Activated CD8-positive, alpha-beta memory T cell treated with anti-CD3 and anti-CD28 coated beads for 1 hour (primary cell): ENCODE measurements at places on chromosomes 3 and 15.
A peak's percentile ranks its signal among the peaks of the same experiment; 100 is the strongest.

DNA sequence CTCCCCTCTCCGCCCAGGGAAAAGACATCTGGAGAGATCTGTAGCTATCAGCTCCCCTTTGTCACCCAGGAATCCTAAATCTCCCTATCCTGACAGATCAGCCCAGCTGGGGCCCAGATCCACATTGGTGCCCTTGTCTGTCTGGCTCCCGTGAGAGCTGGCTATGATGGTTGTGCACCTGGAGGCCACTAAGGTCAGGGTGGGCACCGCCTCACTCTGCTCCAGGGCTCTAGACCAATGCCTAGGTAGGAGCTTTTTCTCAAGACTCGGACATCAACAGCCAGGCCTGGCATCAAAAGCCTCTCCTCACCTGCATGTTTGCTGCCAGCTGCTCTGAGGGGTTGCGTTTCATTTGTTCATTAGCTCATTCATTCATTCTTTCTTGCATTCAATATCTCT lies 142.7 kb downstream of the SMAD6 start:
- DNase-seq = no peak

GRCh38 chr3:197132916-197133530 lies 103.4 kb upstream of the MELTF start:
- no peak for DNase-seq

DNA sequence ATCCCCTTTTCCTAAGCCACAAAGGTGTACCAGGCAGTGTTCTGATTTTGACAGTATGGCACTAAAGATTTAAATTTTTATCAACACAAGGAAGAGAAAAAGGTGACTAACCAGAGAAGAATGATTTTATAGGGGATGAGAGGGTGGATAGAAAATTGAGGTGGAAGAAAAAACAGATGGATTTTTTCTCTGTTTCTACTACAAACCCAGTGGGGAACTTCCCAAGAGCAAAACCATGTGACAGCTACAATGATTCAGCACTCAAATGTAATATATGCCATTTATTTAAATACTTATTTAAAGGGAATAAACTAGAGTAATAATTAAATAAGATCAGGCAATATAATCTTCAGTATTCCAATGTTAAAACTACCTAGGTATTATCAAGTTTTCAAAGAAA lies 11.1 kb downstream of the DCUN1D1 start:
- DNase-seq = no peak

DNA sequence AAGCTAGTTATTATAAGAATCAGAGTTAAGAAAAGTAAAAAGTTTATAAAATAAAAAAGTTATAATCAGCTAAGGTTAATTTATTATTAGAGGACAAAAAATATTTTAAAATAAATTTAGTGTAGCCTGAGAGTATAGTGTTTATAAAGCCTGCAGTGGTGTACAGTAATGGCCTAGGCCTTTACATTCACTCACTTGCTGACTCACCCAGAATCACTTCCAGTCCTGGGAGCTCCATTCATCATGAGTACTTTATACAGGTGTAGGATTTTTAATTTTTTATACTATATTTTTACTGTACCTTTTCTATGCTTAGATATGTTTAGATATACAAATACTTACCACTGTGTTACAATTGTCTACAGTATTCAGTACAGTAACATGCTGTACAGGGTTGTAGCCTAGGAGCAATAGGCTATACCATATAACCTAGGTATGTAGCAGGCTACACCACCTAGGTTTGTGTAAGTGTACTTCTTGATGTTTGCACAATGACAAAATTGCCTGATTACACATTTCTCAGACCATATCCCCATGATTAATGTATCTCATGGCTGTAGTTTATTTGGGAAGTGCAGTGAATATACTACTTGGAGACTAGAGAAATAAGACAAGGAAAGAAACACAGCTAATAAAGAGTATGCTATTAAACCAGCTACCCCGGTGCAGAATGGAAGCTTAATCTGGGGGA lies 101.9 kb upstream of the GALNT15 start:
- DNase-seq = no peak

- no peak for DNase-seq
These were observed 21.4 kb downstream of the RAB27A start for GRCh38 chr15:55268176-55268695.

- no peak for DNase-seq
These were observed 193.2 kb downstream of the CLSTN2 start for GRCh38 chr3:140128217-140128616.

DNA sequence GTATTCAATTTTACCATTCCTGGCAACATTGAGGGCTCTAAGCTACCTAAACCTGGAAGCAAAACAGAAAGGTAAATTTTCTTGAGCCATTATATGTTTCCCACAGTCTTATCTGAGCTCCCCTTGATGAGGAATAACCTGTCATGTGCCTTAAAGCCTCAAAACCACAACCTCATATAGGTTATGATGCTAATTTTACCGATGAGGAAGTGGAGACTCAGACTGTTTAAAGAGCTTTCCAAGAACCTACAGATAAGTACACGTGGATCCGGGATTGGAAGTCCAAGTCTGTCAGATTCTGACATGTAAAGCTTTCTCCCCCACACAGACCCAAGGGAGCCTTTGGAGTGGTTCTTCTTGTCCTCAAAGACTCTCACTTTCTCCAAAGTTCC lies 140.5 kb downstream of the SEMA6D start:
- no peak for DNase-seq

DNA sequence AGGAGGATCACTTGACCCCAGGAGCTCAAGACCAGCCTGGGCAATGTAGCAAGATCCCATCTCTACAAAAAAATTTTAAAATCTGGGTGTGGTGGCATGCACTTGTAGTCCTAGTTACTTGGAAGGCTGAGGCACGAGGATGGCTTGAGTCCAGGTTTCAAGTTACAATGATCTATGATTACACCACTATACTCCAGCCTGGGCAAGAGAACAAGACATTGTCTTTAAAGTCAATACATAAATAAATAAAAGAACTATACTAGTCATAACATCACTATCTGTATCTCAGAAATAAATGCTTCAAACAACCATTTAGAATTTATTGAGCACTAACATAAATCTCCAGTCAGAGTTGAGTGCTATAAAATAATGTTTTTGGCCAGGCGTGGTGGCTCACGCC lies 8.5 kb upstream of the PHLDB2 start:
- DNase-seq = no peak

- no peak for DNase-seq
These were observed 407.2 kb upstream of the TPRG1 start for GRCh38 chr3:188764609-188765008.

DNA sequence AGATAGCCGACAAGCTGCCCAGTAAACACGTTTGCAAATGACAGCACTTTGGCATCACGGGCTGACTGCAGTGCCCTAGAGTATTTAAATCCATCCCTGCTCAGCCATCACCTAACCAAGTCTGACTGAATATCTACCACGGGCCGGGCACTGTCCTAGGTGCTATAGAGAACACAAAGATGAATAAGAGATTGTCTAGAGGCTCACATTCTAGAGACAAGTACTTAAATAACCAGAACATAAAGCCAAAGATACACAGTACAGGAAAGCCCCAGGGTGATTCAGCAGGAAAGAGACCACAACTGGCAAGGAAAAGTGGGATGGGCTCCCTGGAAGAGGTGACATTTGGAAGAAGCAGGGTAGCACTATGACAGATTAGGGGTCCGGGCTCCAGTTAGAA lies 103.5 kb downstream of the MYLK start:
- DNase-seq = no peak

DNA sequence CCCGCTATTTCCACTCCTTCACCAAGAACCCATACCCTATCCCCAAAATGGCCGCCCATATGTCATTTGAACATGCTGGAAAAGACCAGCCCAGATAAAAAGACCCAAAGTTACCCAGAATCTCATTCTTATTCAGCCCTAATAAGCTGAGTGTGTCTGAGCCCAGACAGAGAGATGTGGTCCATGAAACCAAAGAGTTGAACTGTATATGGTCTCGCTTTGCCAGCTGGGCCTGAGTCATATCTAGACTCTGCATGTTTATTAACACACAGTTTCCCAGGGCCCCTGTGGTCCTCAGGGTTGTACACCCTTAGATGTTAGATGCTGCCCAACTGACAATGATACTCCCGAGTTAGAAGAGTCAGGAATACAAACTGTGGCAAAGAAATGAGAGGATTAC lies 201.9 kb upstream of the STRIT1 start:
- DNase-seq = no peak

- DNase-seq = no peak
These were observed 84.9 kb downstream of the ARNT2 start for GRCh38 chr15:80489030-80489594.

GRCh38 chr15:35756623-35757022 lies 210.7 kb upstream of the DPH6 start:
- DNase-seq = no peak

GRCh38 chr15:75107908-75108838 lies 84.8 kb downstream of the PPCDC start:
- peak; percentile 44 for DNase-seq

- DNase-seq = no peak
These were observed 88.9 kb downstream of the PTPRG start for GRCh38 chr3:61650276-61650675.

DNA sequence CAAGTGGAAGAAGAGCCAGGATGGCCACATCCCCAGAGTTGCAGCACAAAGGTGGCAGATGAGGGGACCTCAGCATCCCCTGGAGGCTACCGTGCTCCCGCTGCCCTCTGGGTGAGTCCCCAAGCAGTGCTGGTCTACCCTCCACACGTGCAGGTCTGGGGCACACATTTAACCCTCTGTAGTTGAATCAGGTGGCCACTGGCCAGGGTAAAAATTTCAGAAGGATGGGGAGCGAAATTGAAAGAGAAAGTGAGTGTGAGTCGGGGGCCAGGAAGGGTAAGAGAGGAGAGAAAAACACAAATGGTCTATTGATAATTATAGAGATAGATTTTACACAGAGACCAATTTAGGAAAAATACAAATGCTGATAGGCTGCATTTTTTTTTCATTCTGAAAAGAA lies 139.5 kb upstream of the EIF1B start:
- DNase-seq = no peak

DNA sequence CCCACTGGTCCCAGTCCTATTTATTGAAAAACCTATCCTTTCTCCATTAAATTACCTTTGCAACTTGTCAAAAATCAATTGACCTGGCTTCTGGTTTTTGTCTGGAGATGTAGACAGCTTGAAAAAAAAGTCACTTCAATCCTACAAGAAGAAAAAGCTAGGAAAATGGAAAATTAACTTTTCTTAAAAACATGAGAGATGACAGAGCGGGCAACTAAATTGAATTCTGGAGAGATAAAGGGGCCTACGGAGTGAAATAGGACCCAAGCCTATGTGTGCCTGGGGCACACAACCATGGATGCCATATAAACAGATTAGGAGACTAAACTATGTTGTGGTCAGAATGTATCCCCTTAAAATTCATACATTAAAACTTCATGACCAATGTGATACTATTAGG lies 363.3 kb upstream of the SLCO3A1 start:
- DNase-seq = no peak

DNA sequence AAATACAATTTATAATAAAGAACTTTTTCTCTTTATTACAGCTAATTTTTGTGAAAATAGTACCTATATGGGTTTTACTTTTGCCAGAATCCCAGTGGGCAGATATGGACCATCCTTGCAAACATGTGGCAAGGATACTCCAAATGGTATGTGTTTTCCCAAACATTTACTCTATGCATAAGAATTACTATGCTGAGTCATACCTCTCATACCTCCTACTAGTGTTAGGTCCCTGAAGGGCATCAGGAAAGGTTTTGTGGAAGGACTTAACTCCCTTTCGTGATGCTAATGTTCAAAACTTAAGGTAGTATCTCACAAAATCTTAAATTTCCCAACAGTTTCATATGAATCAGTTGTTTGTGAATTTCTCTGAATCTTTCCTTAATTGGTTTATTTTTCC lies 21.3 kb downstream of the ADGRG7 start:
- DNase-seq = no peak

- DNase-seq = no peak
These were observed 52.9 kb upstream of the MEX3B start for GRCh38 chr15:82098674-82099073.

DNA sequence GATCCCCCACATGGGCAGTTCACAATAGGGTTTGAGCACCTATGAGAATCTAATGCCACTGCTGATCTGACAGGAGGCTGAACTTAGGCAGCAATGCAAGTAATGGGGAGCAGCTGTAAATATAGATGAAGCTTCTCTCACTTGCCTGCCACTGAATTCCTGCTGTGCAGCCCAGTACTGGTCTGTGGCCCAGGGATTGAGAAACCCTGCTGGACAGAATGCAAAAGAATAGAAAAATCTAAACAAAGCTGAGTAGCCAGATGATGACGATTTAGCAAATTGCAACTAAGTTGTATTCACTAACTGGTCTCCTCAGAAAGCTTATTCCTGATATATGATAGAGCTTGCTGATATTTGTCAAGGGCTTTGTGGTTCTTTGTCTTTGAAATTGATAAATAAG lies 34.3 kb upstream of the APH1B start:
- no peak for DNase-seq

- DNase-seq = no peak
These were observed 24.7 kb downstream of the LYSMD4 start for GRCh38 chr15:99708563-99708962.

DNA sequence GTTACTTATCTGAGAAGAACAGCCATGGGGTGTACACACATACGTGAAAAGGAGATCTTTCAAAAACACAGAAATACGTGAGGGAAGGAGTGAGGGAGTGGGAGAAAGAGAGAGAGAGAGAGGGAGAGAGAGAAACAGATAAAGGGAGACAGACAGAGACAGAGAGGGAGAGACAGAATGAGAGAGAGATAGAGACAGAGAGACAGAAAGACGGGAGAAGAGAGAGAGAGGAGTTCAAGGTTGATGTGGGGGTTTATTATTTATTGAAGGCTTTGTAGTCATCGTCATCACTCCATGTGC lies 64.0 kb downstream of the CHST2 start:
- no peak for DNase-seq

GRCh38 chr3:8555725-8556472 lies 54.3 kb downstream of the LMCD1 start:
- DNase-seq = no peak

DNA sequence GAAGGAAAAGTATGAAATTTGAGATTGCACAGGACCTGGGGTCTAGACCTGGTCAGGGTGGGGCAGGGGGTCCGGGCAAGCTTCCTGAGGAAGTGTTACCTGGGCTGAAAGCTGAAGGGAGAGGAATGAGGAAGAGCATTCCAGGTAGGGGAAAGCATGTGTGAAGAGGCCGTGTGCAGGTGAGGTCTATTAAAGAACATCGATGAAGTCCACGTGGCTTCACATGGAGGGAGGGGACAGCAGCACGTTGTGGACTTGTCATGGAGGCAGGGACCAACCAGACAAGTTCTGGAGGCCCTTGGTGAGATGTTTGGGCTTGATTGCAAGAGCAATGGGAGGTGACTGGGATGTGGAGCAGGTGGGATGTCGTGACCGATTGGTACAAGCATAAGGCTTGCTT lies 47.1 kb downstream of the IDH2 start:
- no peak for DNase-seq

GRCh38 chr15:93428807-93429351 lies 339.9 kb upstream of the RGMA start:
- no peak for DNase-seq

DNA sequence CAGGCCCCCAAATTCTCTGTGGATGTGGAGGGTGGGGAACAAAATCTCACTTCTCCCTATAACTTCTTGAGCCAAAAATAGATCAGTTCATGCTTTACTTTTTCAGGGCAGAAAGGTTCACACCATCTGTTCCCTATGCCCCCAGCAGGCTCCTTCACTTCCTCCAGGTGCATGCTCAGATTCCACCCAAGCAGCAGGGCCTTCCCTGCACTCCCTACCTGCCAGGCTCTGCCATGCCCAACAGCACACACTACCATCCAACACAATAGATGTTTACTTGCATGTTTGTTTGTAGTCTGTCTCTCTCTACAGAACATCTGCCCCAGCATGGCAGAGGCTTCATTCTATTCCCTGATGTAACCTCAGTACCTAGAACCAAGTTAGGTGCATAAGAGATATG lies 43.3 kb downstream of the GABRB3 start:
- no peak for DNase-seq
